H9 (cell line): ENCODE measurements at places on chromosomes 12 and 14. TPM values are rescaled to one million over a fixed set of nuclear protein-coding genes. Genes with fewer than 3 reads are reported as not detected.

The TAS2R8 gene
- total RNA-seq = not detected in 2 replicates

GRCh38 chr12:2820432-2820831 is 8.0 kb downstream of the ITFG2 start:
- DNase-seq = no peak

The LRP1-AS gene
- total RNA-seq = not detected in 2 replicates

The PPP1R1A gene
- 4.3 and 8.5 TPM in 2 replicates for total RNA-seq

DNA sequence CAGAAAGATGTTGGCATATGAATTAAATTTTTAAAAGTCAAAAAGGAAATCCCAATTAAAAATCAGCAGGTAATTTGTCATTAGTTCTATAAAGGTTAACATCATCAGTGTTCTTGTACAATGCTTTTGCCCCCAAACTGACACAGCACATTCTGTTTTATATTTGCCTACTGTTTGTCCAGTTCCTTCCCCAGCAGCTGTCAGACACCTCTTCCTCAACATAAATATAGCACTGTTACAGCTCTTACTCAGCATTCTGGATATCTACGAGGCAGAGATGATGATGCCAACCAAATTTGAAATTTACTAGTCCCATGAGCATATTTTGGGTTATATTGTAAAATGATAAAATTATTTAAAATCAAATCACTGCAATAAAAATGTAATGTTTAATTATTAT is 124.6 kb downstream of the SINHCAF start:
- DNase-seq = no peak

The AKAP3 gene
- total RNA-seq = 1.3 TPM in 2 replicates

The RNASE4 gene
- total RNA-seq = not detected in 2 replicates

The TMEM52B gene
- not detected in 2 replicates for total RNA-seq

DNA sequence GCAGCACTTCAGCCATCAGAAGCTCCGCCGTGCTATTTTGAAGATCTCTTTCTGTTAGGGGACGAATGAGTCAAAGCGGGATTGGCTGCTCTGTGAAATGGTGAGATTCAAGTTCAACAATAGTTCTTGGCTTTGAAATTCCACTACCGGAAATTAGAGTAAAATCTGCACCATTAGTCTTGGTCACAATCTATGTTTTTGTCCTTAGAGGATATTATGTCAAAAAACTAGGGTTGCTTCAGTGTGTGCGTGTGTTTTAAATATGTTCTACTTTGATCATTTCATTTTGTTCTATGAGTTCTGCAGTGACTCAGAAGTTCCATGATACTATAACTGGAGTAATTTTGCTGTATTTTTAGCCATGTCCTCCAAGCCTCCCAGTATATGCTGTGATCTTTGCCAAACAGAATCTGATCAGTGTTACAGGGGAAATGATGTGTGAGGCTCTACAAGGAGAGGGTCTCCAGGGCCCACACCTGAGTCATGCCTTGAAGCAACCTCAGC is 22.6 kb downstream of the GPHB5 start:
- no peak for DNase-seq

DNA sequence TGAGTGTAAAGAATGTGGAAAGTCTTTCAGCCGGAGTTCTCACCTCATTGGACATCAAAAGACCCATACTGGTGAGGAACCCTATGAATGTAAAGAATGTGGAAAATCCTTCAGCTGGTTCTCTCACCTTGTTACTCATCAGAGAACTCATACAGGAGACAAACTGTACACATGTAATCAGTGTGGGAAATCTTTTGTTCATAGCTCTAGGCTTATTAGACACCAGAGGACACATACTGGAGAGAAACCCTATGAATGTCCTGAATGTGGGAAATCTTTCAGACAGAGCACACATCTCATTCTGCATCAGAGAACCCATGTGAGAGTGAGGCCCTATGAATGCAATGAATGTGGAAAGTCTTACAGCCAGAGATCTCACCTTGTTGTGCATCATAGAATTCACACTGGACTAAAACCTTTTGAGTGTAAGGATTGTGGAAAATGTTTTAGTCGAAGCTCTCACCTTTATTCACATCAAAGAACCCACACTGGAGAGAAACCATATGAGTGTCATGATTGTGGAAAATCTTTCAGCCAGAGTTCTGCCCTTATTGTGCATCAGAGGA is 25.1 kb upstream of the ZNF268 start:
- no peak for DNase-seq

The RND1 gene
- 9.5 and 9.7 TPM in 2 replicates for total RNA-seq

The ETFRF1 gene
- 7.6 and 8.7 TPM in 2 replicates for total RNA-seq

The LDHB gene
- total RNA-seq = 1,343 and 1,353 TPM in 2 replicates

The SDR39U1 gene
- 56.2 and 65.0 TPM in 2 replicates for total RNA-seq

The CELA1 gene
- not detected in 2 replicates for total RNA-seq

The KICS2 gene
- total RNA-seq = 7.3 TPM in 2 replicates

- DNase-seq = no peak
Measured at GRCh38 chr12:2886768-2887450, 3.8 kb upstream of the TULP3 start.
